ENCODE measurements at places on chromosomes 7 and 10. TPM values are rescaled to one million over a fixed set of nuclear protein-coding genes. Genes with fewer than 3 reads are reported as not detected.

- DNase-seq = no peak
Measured at GRCh38 chr7:101386558-101387231, 24.0 kb downstream of the COL26A1 start.

DNA sequence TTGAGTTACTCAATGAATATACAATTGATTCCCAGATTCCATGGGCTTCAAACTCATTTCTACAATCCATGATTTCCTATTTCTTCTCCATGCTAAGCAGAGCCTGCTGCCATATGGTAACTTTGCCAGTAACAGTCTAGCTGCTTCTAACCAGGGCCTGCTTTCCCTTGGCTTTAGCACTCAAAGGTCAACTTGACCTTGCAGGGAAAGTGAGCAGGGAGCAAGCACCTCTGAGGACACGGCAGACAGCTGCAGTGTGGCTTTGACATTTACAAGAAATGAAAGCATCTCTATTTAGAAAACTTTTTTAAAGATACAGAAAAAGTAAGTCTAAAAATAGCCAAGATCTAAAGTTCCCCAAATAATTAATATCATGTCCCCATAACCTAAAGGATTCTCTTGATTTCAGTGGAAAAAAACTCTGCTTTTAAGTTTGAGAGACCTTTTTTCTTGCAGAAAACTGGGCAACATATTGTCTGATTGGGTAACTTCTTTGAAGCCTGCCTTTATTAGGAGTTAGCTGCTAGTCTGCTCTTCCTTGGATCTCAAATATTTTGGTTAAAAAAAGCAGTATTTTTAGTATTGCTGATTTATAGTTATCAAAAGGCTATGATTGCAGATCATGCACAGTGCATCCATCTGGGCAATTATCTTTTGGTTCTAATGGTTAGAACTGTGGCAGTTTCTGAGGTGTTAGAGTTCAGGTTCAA is 257.9 kb downstream of the AHR start:
- DNase-seq = no peak

PIK3CG gene
- not detected for total RNA-seq

- DNase-seq = no peak
Measured at GRCh38 chr10:49179699-49180443, 8.3 kb downstream of the TMEM273 start.

- no peak for DNase-seq
Measured at GRCh38 chr10:59099481-59099880, 77.0 kb upstream of the PHYHIPL start.

ABCB4 gene
- total RNA-seq = 0.60 TPM

All from H1 (cell line).